ENCODE measurements at places on chromosomes 5 and 9.
A peak's percentile ranks its signal among the peaks of the same experiment; 100 is the strongest.

DNA sequence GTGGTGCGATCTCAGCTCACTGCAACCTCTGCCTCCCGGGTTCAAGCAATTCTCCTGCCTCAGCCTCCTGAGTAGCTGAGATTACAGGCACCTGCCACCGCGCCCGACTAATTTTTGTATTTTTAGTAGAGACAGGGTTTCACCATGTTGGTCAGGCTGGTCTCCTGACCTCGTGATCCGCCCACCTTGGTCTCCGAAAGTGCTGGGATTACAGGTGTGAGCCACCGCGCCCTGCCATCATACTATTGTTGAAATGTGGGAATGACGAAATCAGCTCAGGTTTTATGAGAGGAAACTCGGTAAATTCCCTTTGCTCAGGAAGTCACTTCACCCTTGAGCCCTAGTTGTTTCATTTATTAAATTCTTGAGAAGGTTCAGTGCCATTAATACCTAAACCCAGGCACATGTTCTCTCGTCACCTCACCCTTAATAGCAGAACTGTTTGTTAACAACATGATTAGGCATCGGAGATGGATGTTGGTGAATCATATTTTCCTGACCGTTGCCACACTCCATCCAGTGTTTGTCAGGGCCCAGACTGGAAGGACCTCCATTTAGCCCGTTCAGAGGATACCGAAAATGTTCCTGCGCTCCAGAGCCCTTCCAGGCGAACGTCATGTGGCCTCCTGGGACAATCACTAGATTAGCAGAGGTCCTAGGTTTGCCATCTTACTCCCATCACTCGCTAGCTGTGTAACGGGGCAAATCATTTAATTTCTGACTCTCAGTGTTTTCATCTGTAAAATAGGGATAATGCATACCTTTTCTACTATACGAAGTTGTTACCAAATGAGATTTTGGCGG, 20.0 kb upstream of the CREBRF start:
- H3K27me3 ChIP-seq: no peaks in the 10 kb centered on the region
- H3K4me1 ChIP-seq: peaks cover 33% of the 10 kb centered on the region
- peak; percentile 30 for DNase-seq
- H3K4me3 ChIP-seq: peak overlapping the region; percentile 84

DNA sequence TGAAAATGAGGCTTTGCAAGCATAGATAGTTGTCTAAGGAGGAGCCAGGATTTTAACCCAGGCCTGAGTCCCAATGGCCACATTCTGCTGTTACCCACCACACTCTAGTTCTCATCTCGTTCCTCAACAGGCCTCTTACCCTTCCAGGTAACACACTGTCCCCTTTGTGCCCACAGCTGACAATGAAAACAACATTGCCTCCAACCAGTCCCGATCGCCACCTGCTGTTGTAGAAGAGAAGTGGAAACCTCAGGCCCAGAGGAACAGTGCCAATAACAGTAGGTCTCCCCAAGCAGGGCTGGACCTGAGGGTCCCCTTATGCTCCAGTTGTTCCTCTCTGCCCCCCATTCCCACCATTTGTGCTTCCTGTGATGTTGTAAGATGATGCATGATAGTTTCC, 30.4 kb downstream of the AMBP start:
- H3K27ac ChIP-seq: no peak overlapping the region
- peaks cover 2% of the 10 kb centered on the region for H3K27me3 ChIP-seq
- no peak for DNase-seq
- no peaks in the 10 kb centered on the region for H3K36me3 ChIP-seq
- no peaks in the 10 kb centered on the region for H3K4me1 ChIP-seq

DNA sequence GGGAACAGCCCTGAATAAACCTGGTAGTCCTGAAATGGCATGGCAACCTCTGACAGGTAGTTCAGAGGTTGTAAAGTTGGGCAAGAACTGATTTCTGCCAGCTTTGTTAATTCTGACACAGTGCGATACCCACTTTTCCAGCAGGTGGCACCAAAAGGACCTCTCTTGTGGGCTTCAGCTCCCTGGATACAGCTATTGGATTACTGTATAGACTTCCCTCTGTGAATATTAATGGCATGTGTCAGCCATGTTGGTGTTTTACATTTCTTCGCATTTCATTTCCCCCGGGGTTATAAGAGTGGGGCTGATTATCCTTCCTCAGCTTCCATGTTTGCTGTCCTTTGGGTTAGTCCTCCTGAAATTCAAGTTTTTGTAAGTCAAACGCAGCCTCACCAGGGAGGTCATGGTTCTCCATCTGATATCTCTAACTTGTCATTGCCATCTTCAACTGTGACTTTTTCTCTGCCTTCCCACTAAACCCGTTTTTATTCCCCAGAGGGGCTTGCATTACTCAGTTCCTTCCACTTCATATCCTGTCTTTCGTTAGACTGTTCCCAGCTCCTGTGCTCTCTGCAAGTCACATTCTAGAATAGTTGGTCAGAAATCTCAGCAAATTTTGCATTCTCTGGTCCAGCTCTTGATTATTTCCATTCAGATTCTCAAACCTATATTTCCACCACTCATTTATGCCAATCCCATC, 135.6 kb downstream of the LIFR start:
- no peaks in the 10 kb centered on the region for H3K4me1 ChIP-seq
- no peaks in the 10 kb centered on the region for H3K36me3 ChIP-seq
- no peak for DNase-seq
- no peak overlapping the region for H3K4me3 ChIP-seq
- H3K27ac ChIP-seq: no peak overlapping the region

DNA sequence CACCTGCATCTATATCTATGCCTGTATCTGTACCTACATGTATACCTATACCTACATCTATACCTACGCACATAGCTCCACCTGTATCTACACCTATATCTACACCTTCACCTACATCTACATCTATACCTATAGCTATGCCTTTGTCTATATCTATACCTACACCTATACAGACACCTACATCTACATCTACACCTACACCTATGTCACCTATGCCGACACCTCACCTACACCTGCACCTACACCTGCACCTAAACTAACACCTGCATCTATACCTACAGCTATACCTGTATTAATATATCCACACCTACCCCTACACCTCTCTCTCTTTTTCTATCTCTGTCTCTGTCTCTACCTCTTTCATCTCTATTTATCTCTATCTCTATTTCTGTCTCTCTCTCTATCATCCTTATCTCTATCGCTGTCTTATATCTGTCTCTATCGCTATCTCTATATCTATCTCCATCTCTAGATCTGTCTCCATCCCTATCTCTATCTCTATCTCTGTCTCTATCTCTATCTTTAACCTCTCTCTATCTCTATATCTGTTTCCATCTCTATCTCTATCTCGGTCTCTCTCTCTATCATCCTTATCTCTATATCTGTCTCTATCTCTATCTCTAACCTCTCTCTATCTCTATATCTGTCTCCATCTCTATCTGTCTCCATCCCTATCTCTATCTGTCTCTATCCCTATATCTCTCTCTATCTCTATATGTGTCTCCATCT, 37.9 kb downstream of the IRX4 start:
- DNase-seq: no peak
- peaks cover 14% of the 10 kb centered on the region for H3K27me3 ChIP-seq
- no peak overlapping the region for H3K27ac ChIP-seq
- no peak overlapping the region for H3K4me3 ChIP-seq
- no peaks in the 10 kb centered on the region for H3K36me3 ChIP-seq
- no peaks in the 10 kb centered on the region for H3K4me1 ChIP-seq

DNA sequence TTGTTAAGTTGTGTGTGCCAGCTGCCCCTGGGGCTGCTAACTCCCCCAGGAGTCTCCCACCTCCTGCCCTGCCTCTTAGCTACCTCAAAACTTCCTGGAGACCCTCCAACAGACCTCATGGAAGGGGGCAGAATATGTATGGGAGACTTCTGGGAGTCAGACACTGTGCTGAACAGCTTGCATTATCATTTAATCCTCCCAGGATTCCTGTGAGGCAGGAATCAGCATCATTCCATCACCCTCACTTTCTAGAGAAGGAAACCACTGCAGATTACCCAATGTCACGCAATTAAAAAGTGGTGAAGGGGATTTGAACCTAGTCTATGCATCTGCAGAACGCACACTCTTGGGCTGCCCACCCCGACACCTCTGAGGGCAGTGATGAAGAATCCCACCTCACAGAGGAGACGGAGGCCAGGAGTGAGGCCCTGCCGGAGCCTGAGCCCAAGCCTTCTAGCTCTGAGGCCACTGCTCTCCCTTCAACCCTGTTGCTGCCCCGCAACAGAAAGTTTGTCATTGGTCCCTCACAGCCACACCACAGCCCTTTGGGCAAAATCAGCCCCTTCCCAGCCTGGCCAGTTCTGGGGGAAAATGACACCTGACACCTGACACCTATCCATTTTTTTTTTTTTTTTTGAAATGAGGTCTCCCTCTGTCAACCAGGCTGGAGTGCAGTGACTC, 30.3 kb upstream of the IL17B start:
- no peaks in the 10 kb centered on the region for H3K27me3 ChIP-seq
- no peak for DNase-seq
- no peaks in the 10 kb centered on the region for H3K36me3 ChIP-seq

GRCh38 chr9:85262333-85262732, 479.4 kb downstream of the AGTPBP1 start:
- H3K36me3 ChIP-seq: no peaks in the 10 kb centered on the region
- no peaks in the 10 kb centered on the region for H3K27me3 ChIP-seq
- H3K27ac ChIP-seq: no peak overlapping the region
- no peaks in the 10 kb centered on the region for H3K4me1 ChIP-seq
- DNase-seq: no peak
- H3K4me3 ChIP-seq: no peak overlapping the region

GRCh38 chr9:106668534-106668933, 194.4 kb upstream of the ZNF462 start:
- no peak overlapping the region for H3K27ac ChIP-seq
- no peaks in the 10 kb centered on the region for H3K27me3 ChIP-seq
- DNase-seq: no peak
- no peak overlapping the region for H3K4me3 ChIP-seq

- no peak overlapping the region for H3K4me3 ChIP-seq
- H3K4me1 ChIP-seq: no peaks in the 10 kb centered on the region
- no peak overlapping the region for H3K27ac ChIP-seq
- H3K36me3 ChIP-seq: no peaks in the 10 kb centered on the region
Measured at GRCh38 chr5:164345173-164345849, 839.9 kb downstream of the MAT2B start.

DNA sequence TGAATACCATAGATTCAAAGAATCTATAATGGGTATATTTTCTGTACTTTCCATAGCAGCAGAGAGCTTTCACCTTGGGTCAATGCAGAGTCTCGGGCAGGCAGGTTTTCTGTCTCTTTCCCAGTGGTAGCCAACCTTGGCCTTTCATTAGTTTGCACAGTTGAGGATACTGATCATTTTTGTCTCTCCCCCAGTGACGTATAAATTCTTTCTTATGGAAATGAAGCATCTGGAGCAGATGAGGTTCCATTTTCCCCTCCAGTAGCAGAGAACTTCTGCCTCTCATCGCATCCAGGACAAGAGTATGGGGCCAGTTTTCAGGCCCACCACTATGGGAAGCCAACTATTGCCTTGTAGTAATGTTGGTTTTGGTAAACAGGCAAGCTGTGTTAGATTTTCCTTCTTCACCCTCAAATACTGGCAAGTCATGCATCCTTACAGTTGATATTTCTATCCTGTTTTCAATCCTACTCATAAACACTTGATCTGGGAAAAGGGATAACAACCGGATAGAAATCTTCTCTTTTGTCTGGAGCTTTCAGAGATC, 845.2 kb upstream of the CDH18 start:
- H3K27ac ChIP-seq: no peak overlapping the region
- no peak overlapping the region for H3K4me3 ChIP-seq
- DNase-seq: no peak

DNA sequence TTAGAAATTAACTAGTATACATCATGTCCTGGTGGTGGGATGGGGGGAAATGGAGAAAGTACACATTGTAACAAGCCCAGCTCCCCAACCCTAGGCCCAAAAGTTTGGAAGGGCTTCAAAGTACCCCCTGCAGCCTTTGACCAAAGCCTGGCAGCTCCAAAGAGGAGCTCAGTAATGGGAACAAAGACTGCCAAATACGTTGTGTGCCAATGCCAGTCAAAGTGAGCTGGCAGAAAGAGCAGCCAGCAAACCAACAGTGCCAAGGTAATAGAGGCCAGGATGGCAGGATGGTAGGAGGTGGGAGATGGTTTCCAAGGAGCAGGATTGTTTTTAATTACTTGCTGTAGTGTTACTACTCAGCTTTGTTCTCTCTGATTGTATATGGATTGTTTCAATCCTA, 248.3 kb downstream of the COX7C start:
- no peaks in the 10 kb centered on the region for H3K27me3 ChIP-seq
- H3K36me3 ChIP-seq: no peaks in the 10 kb centered on the region
- H3K4me3 ChIP-seq: no peak overlapping the region
- H3K27ac ChIP-seq: no peak overlapping the region

DNA sequence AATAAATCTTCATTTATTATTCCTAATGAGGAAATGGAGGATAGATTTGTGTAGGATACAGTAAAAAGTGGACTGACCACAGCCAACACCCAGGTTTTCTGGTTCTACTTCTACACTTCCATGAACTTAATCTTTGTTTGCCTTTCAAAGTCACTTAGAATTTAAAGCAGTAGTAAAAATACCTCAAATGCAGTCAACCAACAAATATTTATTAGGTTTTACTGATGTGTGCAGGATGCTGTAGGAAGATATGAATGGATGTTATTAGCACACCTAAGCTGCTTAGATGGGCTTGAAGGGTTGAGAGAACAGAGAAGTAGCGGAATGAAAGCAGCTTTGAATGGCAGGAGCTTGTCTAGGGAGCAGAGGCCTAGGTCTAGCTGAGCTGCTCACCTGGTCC, 201.1 kb downstream of the PALM2AKAP2 start:
- H3K27me3 ChIP-seq: no peaks in the 10 kb centered on the region
- DNase-seq: no peak
- H3K36me3 ChIP-seq: peaks cover 8% of the 10 kb centered on the region
- H3K4me1 ChIP-seq: peaks cover 29% of the 10 kb centered on the region
- H3K27ac ChIP-seq: no peak overlapping the region

- no peak overlapping the region for H3K4me3 ChIP-seq
- H3K27me3 ChIP-seq: no peaks in the 10 kb centered on the region
- no peaks in the 10 kb centered on the region for H3K4me1 ChIP-seq
- no peaks in the 10 kb centered on the region for H3K36me3 ChIP-seq
- DNase-seq: no peak
Measured at GRCh38 chr9:32625320-32625719, 10.1 kb downstream of the TAF1L start.

GRCh38 chr5:10172247-10172646, 77.4 kb downstream of the ATPSCKMT start:
- H3K27ac ChIP-seq: no peak overlapping the region
- H3K4me1 ChIP-seq: no peaks in the 10 kb centered on the region
- H3K36me3 ChIP-seq: no peaks in the 10 kb centered on the region
- H3K27me3 ChIP-seq: no peaks in the 10 kb centered on the region
- DNase-seq: no peak
- H3K4me3 ChIP-seq: no peak overlapping the region

DNA sequence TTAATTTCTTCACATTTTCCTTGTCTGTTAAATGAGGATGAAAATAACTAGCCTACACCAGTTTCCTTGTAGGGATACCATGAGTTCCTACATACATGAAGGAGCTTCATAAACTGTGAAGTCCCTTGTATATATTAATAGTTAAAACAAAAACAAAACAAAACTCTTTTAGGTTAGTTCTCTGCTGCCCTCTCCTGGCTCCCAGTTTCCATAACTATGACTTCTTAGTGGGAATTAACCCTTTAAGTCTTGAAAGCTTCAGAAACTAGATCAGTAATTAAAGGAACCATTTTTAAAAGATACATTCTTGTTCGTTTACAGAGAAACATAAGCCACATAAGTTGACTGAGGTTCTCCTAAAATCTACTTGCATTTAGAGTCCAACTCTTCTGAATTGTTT, 500.0 kb upstream of the C9orf72 start:
- no peaks in the 10 kb centered on the region for H3K27me3 ChIP-seq
- no peak overlapping the region for H3K4me3 ChIP-seq
- H3K4me1 ChIP-seq: no peaks in the 10 kb centered on the region

GRCh38 chr9:107090218-107090617, 192.9 kb upstream of the RAD23B start:
- H3K4me3 ChIP-seq: no peak overlapping the region
- no peaks in the 10 kb centered on the region for H3K4me1 ChIP-seq
- H3K36me3 ChIP-seq: no peaks in the 10 kb centered on the region
- DNase-seq: no peak
